ENCODE measurements at places on chromosomes 12 and 14.

DNA sequence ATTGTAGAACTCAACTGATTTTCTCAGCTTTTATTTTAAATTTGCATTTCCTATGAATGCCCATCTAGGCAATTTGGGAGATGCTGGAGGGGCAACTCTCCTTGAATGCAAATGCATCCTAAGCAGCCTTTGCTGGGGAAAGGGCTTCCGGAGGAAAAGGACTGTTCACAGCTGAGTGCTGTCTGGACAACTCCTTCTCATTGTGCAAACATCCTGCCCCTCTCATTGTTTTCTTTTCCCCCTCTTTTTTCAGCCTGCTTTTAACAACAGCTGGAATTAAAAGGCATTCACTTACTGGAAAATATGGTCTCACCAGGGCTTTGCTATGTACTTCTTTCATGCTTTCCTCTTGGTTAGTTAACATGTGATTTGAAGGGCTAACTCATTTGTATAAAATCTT is 397.8 kb downstream of the FUT8 start:
- DNase-seq: no peak

DNA sequence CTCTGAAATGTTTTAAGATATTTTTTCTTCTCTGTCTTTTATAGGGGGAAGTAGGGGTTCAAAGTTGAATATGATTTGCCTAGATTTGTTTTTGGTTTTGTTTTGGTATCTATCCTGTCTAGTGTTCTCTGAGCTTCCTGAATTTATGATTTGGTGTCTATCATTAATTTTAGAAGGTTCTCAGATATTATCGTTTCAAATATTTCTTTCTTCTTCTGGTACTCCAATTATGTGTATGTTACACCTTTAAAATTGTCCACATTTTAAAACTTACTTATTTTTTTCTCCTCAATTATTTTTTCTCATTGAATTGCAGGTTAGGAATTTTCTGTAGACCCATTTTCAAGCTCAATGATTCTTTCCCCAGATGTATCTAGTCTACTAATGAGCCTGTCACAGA is 13.8 kb upstream of the DCN start:
- no peak for DNase-seq

- no peak for DNase-seq
Measured at GRCh38 chr12:78700565-78700964, 164.0 kb upstream of the SYT1 start.

DNA sequence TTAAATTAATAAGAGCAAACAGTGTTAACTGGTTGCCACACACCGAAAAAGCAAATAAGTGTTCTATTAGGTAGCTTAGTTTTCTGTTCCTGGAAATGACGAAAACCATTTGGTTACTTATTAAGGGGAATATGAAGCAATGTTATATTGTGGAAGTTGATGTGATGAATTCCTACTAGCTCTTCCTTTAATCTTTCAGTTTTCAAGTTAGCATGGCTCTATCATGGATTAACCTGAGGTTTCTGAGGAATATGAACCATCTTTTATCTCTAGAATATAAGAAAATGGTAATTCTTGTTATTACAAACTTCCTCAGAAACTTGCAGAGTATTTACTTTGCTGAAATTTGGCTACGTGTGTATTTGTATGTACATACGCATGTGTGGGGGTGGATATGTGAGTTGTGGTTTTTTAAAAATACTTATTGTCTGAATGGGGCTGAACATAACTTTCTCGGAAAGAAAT is 245.7 kb downstream of the KCNC2 start:
- DNase-seq: no peak

- no peak for DNase-seq
Measured at GRCh38 chr12:47767216-47767724, 5.8 kb upstream of the SLC48A1 start.

All from thoracic aorta (tissue), 2 donors.